ENCODE measurements at places on chromosomes 2 and 18.

- DNase-seq, result no peak
Measured at GRCh38 chr2:218745160-218745558, 34.5 kb downstream of the TTLL4 start.

GRCh38 chr2:196105951-196106350, 37.3 kb upstream of the DNAH7 start:
- no peak for DNase-seq

DNA sequence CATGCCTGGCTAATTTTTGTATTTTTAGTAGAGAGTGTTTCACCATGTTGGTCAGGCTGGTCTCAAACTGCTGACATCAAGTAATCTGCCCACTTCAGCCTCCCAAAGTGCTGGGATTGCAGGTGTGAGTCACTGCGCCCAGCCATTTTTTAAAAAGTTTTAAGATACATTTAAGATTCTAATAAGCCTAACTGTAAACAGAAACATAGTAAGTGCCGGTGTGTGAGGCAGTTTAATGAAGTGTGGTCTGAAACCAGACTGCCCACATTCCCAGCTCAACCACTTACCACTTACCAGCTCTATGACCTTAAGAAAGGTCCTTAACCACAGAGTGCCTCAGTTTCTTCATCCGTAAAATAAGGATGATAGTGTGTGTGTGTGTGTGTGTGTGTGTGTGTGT, 42.4 kb downstream of the TMEM237 start:
- no peak for DNase-seq

- DNase-seq, result no peak
Measured at GRCh38 chr2:2892892-2893291, 484.7 kb downstream of the EIPR1 start.

DNA sequence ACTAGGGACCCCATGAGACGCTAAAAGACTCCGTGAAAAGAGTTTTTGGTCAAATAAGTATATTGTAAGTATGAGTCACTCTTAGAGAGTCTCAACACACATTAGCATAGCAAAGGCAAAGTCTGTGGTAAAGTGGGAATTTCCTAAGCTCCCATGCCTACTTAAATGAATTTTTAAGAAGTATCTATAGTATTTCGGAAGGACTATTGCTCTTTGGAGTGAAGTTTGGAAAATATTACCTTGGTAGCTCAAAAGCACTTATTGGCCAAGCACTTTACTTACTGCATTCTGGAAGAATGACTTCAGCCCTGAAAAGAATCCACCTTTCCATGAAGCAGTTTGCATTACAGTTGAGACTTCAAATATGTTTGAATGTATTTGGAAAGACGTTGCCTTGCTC, 57.1 kb downstream of the CAVIN2 start:
- no peak for DNase-seq

DNA sequence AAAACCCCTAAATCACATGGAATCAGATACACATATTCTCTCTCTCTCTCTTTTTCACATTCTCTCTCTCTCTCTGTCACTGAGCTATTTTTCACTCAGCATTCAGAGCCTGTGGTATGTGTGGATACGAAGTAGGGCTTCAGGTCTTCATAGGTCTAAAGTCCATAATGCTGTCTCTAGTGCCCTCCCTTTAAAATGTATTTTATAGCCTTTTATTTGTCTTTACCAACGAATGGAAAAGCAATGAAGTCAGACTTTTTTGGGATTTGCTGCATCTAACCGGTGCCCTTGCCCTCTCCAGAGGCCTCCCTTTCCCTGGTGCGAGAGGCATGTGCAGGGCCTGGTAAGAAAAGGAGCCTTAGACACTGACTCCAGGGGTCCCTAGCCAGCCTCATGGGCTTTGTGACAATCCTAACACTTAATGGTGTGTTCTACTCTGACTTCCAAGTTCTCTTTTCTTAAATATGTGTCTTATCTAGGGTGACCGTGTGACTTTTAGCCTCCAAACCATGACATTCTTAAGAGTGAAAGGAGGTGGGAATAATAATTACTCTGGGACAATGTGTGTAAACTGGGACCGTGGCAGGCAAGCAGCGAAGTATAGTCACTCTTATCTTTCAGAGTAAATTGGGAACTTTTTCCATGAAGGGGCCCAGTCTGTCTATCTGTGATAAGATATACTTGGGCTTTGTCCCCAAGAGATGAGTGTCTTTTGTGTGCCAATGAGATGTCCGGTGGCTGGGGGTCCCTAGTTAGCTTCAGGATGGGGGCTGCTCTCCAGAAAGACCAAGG, 101.1 kb downstream of the B3GNT2 start:
- DNase-seq, result no peak

GRCh38 chr2:29894822-29895614, 26.4 kb downstream of the ALK start:
- DNase-seq, result no peak

GRCh38 chr2:196356332-196356731, 185.0 kb upstream of the STK17B start:
- DNase-seq, result no peak

DNA sequence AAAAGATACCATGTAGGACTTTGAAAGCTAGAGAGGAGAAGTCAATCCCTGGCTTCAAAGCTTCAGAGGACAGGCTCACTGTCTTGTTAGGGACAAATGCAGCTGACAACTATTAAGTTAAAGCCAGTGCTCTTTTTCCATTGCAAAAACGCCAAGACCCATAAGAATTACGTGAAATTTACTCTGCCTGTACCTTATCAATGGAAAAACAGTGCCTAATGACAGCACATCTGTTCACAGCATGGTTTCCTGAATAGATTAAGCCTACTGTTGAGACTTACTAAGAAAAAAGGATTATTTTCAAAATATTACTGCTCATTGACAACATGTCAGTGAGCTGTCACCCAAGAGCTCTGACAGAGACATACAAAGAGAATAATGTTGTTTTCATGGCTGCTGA, 52.9 kb downstream of the ANKRD12 start:
- DNase-seq, result no peak

DNA sequence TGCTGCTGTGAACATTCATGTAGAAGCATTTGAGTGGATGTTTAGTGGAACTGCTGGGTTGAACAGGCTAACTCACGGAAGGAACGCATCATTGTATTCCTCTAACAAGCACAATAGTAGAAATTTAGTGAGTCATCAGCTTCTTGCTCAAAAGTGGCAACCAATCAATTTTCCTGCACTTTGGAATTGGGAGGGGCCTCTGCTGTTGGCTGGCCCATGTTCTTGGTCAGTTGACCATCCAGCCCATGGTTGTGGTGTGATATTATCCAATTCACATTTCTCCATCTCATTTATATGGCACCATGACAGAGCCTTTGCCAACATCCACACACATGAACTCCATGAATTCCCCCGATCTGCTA, 95.0 kb downstream of the TNFRSF11A start:
- no peak for DNase-seq

- no peak for DNase-seq
Measured at GRCh38 chr18:6561862-6562291, 147.2 kb upstream of the L3MBTL4 start.

DNA sequence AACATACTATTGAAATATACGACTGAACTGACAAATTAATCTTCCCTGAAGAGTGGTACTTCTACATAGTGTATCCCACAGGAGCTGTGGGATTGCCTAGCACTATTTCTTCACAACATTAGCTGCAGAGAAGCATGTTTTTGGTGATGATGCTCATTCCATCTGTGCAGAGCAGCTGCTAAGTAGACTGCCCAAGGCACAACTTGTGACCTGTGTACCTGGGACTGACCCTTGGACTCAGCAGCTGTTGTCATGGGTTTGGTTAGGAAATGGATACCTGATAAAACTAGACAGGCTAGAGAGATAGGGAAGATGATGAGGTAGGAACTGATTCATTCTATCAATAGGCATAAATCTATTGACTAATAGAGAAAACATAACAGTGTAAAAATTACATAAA, 1204.0 kb downstream of the DSC3 start:
- no peak for DNase-seq

DNA sequence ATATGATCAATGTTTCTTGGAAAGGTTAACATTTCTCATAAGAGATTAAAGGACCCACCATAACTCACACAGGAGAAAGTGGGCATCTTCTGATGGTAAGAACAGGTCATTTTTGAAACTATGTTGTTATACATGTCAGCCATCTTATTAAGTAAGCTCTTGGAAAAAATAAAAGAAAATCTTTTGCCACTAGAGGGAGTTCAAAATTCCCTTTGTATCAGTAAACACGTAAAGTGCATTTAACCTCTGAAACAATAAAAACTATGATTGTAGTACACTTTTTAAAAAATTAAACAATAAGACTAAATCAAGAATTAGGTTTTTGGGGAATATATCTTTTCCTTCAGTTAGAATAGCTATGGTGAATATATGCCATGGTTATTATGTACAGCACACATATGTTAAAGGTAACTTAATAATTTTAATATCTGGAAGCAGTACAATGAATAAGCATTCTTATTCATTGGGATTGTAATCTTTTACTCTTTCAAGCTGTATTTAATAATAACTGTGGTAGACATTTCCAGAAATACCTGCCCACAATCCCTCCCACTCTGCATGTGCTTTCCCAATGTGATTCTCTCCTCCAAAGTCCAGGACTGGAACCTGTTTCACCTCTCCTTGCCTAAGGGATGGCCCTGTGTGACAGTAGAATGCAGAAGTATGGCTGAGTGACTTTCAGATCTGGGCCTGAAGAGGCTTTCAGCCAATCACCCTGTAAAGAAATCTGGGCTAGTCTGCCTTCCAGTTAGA, 64.2 kb downstream of the RBMS1 start:
- no peak for DNase-seq

DNA sequence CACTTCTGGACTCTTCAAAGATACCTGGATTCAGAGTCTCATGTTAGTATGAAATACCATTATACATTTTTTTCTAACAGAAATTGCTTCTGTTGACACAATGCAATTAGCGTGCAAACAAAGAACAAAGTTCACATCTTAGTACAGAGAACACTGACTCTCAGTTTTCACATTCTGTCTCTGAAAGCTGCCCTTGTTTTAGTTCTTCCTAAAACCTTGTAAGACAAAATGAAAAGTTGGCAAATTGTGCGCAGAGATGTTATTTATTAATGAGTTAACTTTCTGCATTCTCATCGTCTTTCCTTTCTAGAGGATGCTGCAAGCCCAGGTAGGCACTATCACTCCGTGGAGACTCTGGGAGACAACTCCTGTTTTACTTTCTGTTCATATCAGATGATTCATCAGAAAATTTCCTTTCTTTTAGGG, 377.3 kb upstream of the POU3F3 start:
- no peak for DNase-seq

DNA sequence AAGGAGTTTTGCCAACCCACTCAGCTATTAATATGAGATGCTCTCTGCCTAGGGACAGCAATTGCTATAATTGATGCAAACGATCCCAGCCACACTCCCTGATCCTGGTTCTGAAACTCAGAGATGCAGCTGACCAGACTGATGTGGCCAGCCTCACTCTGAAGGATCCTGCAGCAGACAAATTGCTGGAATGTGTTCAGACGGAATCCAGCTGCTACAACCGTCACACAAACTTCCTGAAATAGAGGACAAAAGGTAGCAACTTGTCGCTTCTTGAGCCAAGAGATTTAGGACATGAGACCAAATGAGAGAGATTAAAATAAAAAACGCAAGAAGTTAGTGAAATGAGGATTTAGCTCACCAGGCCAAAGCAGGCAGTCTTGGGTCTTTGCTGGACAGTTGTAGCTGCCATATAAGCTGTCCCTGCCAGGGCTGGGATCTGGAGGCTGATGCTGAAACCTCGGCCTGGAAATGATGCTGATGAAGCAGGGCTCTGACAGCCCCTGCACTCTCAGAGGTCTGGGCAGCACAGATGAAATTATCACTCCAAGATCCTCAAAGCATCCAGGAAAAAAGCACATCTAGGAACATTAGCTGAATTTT, 8.3 kb upstream of the YWHAQ start:
- DNase-seq, result no peak

GRCh38 chr2:168545439-168546082, 89.5 kb downstream of the CERS6 start:
- DNase-seq, result no peak

DNA sequence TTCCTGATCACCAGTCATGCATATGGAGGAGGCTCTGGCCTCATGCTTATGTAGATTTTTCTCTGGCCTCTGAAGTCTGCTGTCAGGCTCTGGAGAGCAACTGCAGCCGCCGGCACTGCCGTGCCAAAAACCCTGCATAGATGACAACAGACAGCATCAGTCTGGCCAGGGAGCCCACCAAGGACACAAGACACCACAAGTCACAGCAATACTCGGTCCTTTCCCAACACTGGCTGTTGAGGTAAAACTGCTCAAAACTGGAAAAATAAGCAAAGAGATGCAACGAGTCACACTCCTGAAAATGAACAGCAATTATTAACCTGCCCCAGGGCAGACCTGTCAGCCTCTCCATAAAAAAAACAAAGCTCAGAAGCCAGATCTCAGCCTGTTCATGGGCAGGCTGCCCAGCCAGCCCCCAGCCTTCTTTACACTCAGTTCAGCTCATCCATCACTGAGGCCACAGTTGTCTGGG, 186.0 kb upstream of the RAB6C start:
- DNase-seq, result no peak

GRCh38 chr2:58428096-58429013, 187.2 kb upstream of the FANCL start:
- DNase-seq, result no peak

- DNase-seq, result no peak
Measured at GRCh38 chr2:238573916-238574315, 147.2 kb downstream of the ASB1 start.

DNA sequence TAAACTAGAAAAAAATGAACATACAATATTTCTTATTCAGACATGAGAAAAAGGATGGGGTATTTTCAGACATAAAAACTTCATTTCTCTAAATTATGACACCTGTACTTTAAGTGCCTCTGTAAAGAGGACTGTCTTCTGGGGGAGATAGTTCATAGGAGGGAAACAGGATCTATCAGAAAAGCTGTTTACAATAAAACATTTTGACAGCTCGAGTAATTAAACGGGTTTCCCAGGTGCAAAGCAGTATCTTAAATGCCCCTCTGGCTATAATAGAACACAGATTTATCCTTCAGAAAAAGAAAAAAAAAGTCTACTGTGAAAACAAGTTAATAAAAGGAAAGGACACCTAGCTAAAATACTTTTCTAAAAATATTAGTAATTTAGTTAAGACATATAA, 311.4 kb upstream of the UBE2E3 start:
- DNase-seq, result no peak

GRCh38 chr2:14702258-14702657, 69.7 kb downstream of the LRATD1 start:
- no peak for DNase-seq

DNA sequence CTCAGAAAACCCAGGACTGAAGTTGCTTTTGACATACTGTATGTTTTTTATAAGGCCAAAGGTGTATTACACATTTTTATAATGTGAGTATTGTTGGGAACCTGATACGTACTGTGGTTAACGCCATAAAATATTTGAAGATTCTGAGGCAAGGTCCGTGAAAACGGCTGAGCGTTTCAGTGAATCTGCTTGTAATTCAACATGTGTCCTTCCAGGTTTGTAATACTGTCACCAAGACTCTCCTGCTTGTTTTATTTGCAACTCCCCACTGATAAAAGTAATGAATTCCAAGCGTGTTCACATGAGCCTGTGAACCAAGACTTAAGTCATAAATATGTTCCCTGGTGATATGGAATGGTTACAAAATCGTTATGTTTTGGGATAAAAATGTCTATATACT, 23.9 kb upstream of the FRZB start:
- no peak for DNase-seq
